Uterine smooth muscle cell (primary cell): ENCODE measurements at places on chromosomes 3 and 15. TPM values are rescaled to one million over a fixed set of nuclear protein-coding genes. Genes with fewer than 3 reads are reported as not detected.

ALG1L2 gene
- 0.22 TPM in 1 of 2 replicates, not detected in the other for total RNA-seq

PRICKLE2 gene
- total RNA-seq = 12.8 and 28.5 TPM in 2 replicates

FGF12 gene
- total RNA-seq = under 0.01 and 0.22 TPM in 2 replicates

MASP1 gene
- 56.8 and 123 TPM in 2 replicates for total RNA-seq

FRMD4B gene
- 1.9 and 7.5 TPM in 2 replicates for total RNA-seq

DPPA2 gene
- not detected in 2 replicates for total RNA-seq

CHRNA5 gene
- total RNA-seq = 1.6 and 5.1 TPM in 2 replicates

ST8SIA2 gene
- under 0.01 TPM in 1 of 2 replicates, not detected in the other for total RNA-seq

CSTA gene
- total RNA-seq = 0.11 and 1.1 TPM in 2 replicates

NMD3 gene
- 96.3 and 109 TPM in 2 replicates for total RNA-seq

EFHB gene
- total RNA-seq = under 0.01 and 0.11 TPM in 2 replicates

RASGRP1 gene
- total RNA-seq = 0.12 and 0.22 TPM in 2 replicates

CFAP161 gene
- 0.12 and 0.66 TPM in 2 replicates for total RNA-seq

NPHP3 gene
- 29.5 and 31.5 TPM in 2 replicates for total RNA-seq

EHD4 gene
- total RNA-seq = 21.9 and 28.0 TPM in 2 replicates
